ENCODE measurements at places on chromosomes 4 and X.

DNA sequence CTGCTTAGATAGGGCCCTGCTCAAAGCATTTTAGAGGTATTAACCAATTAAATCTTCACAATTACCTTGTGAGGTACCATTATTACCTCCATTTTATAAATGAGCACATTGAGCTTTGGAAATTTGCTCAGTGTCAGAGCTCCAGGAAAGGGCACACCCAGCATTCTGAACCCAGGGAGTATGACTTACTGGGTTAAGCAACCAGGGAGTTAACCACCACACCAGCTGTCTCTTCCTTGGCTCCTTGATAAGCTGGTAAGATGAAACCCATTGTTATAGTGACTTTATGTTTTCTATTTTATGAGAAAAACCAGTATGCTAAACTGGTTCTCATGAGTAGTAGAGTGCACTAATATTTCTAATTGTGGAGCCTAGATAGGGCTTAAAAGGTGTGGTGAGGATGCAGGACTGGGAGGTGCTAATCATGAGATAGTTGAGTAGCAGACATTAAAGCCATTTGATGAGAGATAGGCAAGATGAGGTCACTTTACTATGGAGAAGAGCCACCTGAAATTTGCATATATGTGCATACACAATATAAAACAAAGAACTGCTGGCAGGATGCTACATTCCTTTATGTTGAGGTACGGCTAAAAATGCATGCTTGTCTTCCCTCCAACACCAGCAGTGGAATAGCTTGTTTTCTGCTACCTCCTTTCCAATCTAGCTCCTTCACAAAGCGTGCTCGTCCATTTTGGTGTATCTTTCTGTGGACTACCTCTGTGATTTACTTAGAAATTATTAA is 556.1 kb downstream of the SPRY1 start:
- DNase-seq, result no peak

DNA sequence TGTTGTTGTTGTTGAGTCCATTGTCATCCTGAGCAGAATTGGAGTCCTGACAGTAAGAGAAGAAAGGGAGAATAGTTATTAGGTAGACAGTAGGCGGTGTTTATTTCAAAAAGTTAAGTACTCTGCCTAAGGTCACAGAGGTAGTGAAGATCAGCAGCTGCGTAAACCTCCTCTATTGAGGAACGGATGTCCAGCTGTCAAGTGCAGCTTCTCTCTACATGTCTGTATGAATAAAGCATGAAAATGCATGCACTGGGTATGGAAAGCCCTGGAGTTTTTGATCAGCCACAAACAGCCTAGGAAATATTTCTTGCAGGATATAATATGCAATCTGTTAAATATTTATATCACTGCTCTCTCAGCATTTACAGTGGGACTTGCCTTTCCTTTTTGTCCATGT is 109.4 kb upstream of the CBLL2 start:
- DNase-seq, result no peak

DNA sequence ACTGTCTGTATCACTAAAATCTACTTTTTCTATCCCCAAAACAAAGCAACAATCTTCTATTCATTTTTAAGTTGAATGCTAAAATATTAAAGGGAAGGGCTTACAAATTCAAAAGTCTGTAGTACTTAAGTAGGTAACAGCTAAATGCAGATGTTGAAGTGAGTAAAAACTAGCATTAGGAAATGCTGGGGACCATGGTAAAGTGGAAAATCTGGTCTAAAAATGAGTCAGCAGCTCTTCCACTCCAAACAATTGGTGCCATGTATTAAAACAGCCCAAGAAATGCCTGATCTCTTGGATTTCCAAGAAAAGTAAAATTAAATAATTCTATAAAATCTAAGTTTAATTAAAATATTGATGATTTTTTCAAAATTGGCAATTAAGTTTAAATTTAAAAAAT is 73.3 kb upstream of the PPP3CA start:
- DNase-seq, result no peak

- no peak for DNase-seq
These were observed 317.7 kb downstream of the ARHGAP24 start for GRCh38 chr4:85792376-85793232.

DNA sequence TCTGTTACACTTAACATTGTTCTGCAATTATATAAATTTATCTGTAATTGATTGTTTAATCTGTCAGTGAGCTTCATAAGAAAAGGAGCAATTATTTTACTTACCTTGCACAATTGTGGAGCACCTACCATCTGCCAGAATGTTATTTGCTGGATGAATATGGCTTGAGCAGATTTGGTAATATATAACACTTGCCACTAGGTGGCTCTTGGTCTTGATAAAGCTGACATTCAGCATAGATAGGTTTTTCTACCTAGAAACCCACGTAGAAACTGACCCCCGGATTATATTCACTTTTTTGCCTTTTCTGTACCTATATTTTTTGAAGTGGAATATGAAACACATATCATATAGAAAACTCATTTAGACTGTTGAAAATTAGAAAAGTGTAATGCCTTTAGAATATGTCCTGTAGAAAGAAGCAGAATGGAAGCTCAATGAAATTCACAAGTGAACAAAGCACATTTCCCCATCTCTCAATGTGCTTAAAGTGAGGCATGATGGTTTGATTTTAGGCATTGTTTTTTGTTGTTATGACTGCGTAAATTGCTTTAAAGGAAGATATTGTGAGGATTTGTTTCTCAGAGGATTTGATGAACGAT is 9.5 kb downstream of the RBPJ start:
- DNase-seq, result peak; percentile 67

DNA sequence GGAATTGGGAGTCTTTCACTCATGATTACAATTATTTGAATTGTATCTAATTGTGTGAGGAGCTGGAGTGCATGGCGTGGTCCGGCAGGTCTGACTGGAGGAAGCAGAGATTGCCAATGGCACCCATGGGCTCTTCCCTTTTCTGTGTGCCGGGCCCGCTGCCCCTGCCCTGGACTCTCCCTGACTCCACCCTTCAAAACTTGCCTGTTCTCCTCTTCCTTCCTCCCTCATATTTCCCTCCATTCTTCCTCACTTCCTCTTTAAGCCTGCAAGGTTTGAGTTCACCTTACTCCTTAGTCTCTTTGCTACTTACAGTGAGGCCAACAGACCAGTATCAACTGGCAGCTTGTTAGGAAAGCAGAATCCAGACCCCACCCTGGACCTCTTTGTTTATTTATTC is 6.5 kb upstream of the STBD1 start:
- DNase-seq, result no peak

DNA sequence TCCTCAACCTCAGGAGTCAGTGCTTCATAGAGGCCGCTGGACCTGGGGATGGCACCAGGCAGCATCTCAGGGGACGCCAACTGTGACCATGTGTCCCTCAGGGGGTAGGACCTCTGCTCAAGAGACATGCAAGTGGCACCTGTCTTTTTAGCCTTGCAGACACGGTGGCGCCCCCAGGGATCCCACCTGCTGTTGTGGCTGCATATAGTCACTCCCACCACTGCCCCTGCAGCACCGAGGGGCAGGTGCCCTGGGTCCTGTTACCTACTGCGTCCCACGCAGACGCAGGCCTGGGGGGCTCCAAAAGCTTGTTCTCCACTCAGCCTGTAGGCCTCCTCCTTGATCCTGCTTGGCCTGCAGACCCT is 2.5 kb downstream of the MYL5 start:
- no peak for DNase-seq

- peak; percentile 5 for DNase-seq
These were observed 37.1 kb upstream of the IRAK1 start for GRCh38 chrX:154056770-154057241.

DNA sequence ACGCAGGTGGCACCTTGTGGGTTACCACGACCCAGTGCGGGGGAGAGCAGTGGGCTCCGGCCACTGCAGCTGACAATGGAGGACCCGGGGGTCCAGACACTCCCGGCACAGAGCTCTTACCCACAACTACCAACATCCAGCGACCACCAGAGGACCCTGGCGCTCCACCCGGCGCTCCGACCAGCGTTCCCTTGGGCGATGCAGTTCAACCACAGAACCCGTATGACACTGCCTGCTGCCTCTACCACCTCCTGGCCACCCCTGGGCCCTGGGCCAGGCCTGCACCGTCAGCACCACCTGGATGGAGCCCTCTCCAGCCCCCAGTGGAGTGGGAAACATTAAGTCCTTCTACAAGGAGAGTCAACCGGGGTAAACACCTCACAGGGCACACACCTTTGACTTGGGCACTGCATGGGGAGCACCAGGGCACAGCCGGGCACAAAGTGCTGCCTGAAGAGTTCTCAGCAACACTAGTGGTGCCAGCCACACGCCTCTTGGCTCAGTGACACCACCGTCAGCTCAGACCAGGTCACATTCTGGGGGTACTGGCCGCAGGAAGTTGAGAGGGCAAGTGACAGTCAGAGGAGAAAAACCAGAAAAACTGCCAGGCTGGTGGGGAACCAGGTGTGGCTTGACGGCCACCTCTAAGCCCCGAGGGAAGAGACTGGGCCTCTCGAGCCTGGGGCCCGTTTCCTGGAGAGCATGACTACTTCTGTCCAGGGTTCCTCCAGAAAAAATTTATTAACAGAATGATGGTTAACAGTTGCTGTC is 2.6 kb downstream of the CTBP1 start:
- no peak for DNase-seq

DNA sequence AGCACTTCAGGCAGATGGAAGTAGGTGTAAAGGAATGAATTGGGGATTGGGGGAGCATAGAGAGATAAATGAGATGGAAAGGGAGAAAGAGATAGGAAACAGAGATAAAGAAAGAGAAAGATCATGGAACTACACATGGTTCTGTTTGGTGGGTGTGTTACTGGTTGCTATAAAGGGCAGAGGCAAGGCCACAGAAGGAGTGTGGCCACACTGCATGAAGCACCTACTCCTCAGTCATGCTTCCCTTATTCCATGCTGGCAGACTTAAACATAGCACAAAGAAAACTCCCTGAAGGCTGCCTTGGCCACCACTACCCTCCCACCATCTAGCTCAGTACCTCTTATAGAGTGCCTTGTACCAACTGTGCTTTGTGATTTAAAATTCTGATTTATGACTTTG is 56.9 kb downstream of the OPHN1 start:
- DNase-seq, result no peak

Data from CD4-positive, alpha-beta T cell treated with Interleukin-2 at 100 ng/mL for 4 hours (primary cell).